ENCODE measurements at places on chromosomes 3 and 15. TPM values are rescaled to one million over a fixed set of nuclear protein-coding genes. Genes with fewer than 3 reads are reported as not detected.

GRCh38 chr15:76916369-76916768 lies 11.2 kb upstream of the SCAPER start:
- H3K36me3 ChIP-seq = no peaks in the 10 kb centered on the region
- no peaks in the 10 kb centered on the region for H3K4me1 ChIP-seq
- no peak overlapping the region for H3K27ac ChIP-seq
- H3K27me3 ChIP-seq = no peaks in the 10 kb centered on the region

DNA sequence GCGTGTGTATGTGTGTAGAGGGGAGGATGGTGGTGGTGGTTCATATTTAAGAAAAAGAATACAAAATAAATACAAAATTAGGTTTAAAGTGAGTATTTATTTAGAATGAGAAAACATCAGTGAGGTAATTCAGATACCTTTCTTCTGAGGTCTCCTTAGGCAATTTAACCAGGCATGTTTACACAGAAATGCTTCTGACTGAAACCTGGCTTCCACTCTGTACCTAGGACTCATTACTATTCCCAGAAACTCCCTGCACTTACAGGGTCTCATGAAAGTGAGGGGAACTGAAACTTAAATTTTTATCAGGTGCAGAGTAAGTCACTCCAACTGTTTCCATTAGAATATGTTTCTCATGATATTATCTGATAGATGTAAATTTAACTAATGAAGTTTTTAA lies 10.3 kb upstream of the DIPK2A start:
- no peaks in the 10 kb centered on the region for H3K4me1 ChIP-seq
- no peak overlapping the region for H3K4me3 ChIP-seq
- H3K36me3 ChIP-seq = no peaks in the 10 kb centered on the region
- H3K27ac ChIP-seq = no peak overlapping the region
- H3K27me3 ChIP-seq = no peaks in the 10 kb centered on the region

DNA sequence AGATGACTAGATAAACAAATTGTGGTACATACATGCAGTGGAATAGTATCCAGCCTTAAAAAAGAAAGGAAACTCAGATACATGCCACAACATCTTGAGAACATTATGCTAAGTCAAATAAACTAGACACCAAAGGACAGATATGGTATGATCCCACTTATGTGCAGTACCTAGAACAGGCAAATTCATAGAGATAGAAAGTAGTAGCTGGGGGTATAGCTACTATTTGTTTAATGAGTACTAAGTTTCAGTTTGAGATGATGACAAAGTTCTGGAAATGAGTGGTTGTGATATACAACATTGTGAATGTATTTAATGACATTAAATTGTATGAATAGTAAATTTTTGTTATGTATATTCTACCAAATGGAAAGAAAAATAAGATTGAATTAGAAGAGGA lies 477.2 kb upstream of the CFAP20DC start:
- no peak overlapping the region for H3K4me3 ChIP-seq
- no peak overlapping the region for H3K27ac ChIP-seq
- H3K4me1 ChIP-seq = no peaks in the 10 kb centered on the region
- no peaks in the 10 kb centered on the region for H3K36me3 ChIP-seq
- DNase-seq = no peak

DNA sequence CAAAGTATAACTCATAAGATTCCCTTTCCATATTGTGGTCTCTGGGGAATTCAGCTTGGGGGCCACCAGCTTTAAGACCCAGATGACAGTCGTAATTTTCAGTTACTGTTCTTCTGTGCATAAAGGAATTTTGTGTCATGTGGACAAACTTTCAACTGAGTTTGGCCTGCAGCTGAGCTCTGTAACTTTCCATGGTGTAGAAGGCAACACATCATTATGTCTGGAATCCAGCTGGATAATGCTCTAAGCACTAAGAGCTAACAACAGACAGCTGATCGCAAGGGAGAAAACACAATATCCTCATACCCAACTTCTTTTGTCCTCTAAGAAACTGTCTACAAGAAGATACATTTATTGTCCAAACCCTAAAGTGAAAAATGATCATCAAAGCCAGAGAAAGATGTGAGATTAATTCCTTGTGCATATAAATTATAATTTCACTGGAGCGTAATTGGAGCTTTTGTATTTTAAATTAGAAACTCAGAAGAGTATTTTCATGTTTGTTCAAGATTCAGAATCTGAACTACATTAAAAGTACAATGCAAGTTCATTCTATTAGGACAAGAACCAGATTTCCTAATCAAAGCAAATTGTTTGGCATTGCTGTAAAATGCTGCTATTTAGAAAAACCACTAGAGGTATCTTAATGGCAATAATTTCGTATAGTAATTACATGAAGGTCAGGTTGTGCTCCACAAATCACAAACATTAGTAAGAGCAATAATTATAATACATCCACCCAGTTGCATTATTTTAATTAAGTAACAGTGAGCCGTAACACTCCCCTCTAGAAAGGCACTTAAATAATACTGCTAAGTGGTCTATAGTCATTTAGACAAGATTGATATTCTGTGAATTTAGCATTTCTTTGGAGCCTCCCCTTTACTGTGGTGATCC lies 218.8 kb downstream of the ATP8B4 start:
- H3K27me3 ChIP-seq = no peaks in the 10 kb centered on the region
- no peak overlapping the region for H3K4me3 ChIP-seq
- DNase-seq = no peak
- no peak overlapping the region for H3K27ac ChIP-seq

GRCh38 chr3:197562398-197563251 lies 6.9 kb upstream of the BDH1 start:
- H3K36me3 ChIP-seq = no peaks in the 10 kb centered on the region
- DNase-seq = no peak
- no peak overlapping the region for H3K4me3 ChIP-seq
- H3K27ac ChIP-seq = no peak overlapping the region
- H3K27me3 ChIP-seq = no peaks in the 10 kb centered on the region

GRCh38 chr3:138012526-138012925 lies 2.6 kb downstream of the CLDN18 start:
- H3K36me3 ChIP-seq = no peaks in the 10 kb centered on the region
- H3K4me1 ChIP-seq = no peaks in the 10 kb centered on the region
- no peak for DNase-seq
- H3K27ac ChIP-seq = no peak overlapping the region
- H3K4me3 ChIP-seq = no peak overlapping the region

- H3K4me1 ChIP-seq = no peaks in the 10 kb centered on the region
- H3K27ac ChIP-seq = no peak overlapping the region
- H3K4me3 ChIP-seq = no peak overlapping the region
Measured at GRCh38 chr3:102449930-102450329, 15.1 kb downstream of the ZPLD1 start.

Gene MAGEL2
- not detected for total RNA-seq

DNA sequence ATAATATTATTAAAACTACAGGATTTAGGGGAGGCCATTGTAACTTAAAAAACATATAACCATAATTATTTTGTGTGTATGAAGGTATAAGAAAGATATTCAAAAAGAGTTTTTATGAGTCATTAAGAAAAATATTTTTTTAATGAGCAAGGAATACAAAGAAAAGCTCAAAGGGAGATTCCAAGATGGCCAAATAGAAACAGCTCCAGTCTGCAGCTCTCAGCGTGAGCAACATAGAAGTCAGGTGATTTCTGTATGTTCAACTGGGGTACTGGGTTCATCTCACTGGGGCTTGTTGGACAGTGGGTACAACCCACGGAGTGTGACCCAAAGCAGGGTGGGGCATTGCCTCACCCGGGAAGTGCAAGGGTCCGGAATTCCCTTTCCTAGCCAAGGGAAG lies 336.1 kb downstream of the TBL1XR1 start:
- DNase-seq = no peak
- H3K4me1 ChIP-seq = no peaks in the 10 kb centered on the region
- H3K27ac ChIP-seq = no peak overlapping the region
- H3K27me3 ChIP-seq = no peaks in the 10 kb centered on the region
- no peak overlapping the region for H3K4me3 ChIP-seq
- H3K36me3 ChIP-seq = no peaks in the 10 kb centered on the region

GRCh38 chr3:59746585-59746984 lies 696.8 kb upstream of the CFAP20DC start:
- no peak overlapping the region for H3K27ac ChIP-seq
- no peaks in the 10 kb centered on the region for H3K4me1 ChIP-seq
- DNase-seq = no peak
- no peaks in the 10 kb centered on the region for H3K36me3 ChIP-seq

GRCh38 chr15:52023169-52023922 lies 4.3 kb downstream of the MAPK6 start:
- H3K4me3 ChIP-seq = no peak overlapping the region
- H3K36me3 ChIP-seq = no peaks in the 10 kb centered on the region
- DNase-seq = no peak
- peak overlapping the region; percentile 20 for H3K27ac ChIP-seq

GRCh38 chr3:29426302-29427226 lies 145.7 kb downstream of the RBMS3 start:
- no peaks in the 10 kb centered on the region for H3K36me3 ChIP-seq
- no peak for DNase-seq
- H3K27ac ChIP-seq = no peak overlapping the region
- no peaks in the 10 kb centered on the region for H3K27me3 ChIP-seq
- no peaks in the 10 kb centered on the region for H3K4me1 ChIP-seq

GRCh38 chr15:101139986-101140696 lies 111.7 kb downstream of the CHSY1 start:
- no peaks in the 10 kb centered on the region for H3K27me3 ChIP-seq
- no peak overlapping the region for H3K4me3 ChIP-seq
- no peak for DNase-seq
- H3K4me1 ChIP-seq = no peaks in the 10 kb centered on the region
- H3K36me3 ChIP-seq = no peaks in the 10 kb centered on the region

GRCh38 chr3:133956353-133956752 lies 60.7 kb upstream of the RAB6B start:
- H3K4me3 ChIP-seq = no peak overlapping the region
- no peaks in the 10 kb centered on the region for H3K36me3 ChIP-seq
- H3K27ac ChIP-seq = no peak overlapping the region
- H3K27me3 ChIP-seq = peaks cover 11% of the 10 kb centered on the region

GRCh38 chr3:78257951-78258530 lies 1218.1 kb downstream of the ROBO2 start:
- no peak overlapping the region for H3K4me3 ChIP-seq
- DNase-seq = no peak
- no peak overlapping the region for H3K27ac ChIP-seq
- H3K36me3 ChIP-seq = no peaks in the 10 kb centered on the region
- no peaks in the 10 kb centered on the region for H3K27me3 ChIP-seq
- no peaks in the 10 kb centered on the region for H3K4me1 ChIP-seq

DNA sequence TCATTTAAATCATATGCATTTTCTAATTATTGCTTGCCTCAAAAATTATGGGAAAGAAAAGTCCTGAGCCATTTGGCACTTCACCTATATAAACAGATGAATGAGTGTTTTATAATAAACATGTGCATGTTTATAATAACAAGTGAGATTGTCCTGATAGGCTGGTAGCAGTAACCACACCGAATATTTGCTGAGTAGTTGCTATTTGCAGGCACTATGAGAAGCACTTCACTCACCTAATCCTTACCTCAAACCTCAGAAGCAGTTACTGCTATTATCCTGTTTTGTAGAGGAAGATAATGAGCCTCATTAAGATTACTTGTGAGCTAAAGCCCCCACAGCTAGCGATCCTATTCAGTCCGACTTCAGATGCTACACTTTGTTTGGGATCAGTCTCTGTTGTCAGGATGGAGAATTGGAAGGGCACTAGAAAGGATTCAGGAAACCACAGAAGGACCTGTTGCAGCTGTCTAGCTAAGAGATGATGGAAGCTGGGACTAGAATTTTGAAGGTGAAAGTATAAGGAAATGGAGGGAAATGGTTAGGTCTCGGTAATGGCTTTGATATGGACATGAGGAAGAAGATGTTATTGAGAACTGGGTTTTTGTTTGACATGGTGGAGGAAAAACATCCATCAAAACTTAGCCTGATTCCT lies 28.4 kb upstream of the MAGI1 start:
- H3K27me3 ChIP-seq = no peaks in the 10 kb centered on the region
- H3K36me3 ChIP-seq = no peaks in the 10 kb centered on the region
- H3K4me3 ChIP-seq = no peak overlapping the region
- no peak overlapping the region for H3K27ac ChIP-seq

DNA sequence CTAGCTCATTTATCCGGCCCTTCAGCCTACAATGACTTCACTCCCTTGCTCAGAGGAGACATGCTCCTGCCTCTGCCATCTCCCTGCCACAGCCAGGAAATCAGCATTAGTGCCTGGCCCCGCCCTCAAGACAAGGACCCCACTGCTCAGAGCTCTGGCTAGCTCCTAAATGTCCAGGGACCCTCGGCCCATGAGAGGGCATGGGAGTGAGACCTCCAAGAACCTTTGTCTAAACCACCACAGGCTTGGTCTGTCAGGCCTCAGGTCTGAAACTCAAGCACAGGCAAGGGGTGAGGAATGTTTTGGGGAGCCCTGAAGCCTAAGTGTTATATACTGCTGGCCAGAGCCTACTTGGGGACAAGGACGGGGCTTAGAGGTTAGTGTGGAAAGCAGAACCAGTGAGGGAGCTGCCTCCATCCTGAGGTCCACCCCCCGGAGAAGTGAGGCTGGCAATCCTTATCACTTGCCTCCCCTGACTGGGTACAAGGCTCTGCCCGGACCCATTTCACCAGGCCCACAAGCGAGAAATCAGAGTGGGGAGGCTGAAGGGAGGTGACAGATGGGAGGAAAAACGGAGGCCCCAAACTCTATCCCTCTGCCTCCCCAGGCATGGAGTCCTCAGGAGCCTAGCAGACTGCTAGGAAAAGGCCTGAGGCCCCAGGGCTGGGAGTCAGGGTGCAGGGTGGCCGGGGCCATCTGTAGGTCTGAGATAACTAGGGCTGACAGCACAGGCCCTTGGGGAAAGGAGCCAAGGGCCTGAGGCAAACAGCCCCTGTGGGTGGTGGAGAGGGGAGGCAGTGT lies 18.8 kb downstream of the SHF start:
- no peaks in the 10 kb centered on the region for H3K27me3 ChIP-seq
- no peak for DNase-seq
- no peaks in the 10 kb centered on the region for H3K36me3 ChIP-seq
- no peak overlapping the region for H3K4me3 ChIP-seq
- H3K27ac ChIP-seq = no peak overlapping the region
- H3K4me1 ChIP-seq = peaks cover 6% of the 10 kb centered on the region

DNA sequence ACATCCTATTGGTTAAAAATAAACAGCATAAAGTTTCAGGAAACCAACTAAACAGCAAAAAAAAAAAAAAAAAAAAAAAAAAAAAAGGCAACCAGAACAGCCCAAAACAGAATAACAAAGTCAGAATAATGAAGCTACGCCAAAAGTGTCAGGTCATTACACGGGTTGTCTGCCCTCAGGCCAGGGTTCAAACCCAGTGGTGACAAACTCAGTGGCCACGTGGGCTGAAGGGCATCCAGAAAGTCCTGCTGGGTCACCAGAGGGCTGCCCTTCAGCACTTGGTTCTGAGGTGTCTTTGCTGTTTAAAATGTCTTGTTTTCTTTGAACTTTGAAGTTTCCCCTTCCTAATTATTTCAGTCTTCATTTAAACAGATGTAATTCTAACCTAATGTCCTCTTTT lies 61.3 kb downstream of the CGNL1 start:
- no peak overlapping the region for H3K27ac ChIP-seq
- no peaks in the 10 kb centered on the region for H3K27me3 ChIP-seq
- H3K36me3 ChIP-seq = no peaks in the 10 kb centered on the region
- no peak for DNase-seq

DNA sequence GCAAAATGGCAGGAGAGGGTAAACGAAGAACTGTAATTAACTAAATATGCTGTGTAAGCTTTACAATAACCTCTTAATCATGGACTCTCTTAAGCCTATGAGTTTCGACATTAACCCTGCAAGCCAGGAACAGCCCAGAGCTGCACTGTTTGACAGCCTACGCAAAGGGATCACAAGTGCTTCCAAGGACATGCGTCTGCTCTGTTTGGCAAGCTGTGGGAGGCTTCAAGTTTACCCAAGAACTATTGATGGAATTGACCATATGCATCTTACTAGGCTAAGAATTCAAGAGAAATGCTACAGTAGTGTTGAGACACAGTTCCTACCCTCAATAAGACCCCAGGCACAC lies 66.0 kb downstream of the PDZRN3 start:
- H3K4me3 ChIP-seq = no peak overlapping the region
- H3K27me3 ChIP-seq = no peaks in the 10 kb centered on the region
- H3K27ac ChIP-seq = no peak overlapping the region
- H3K36me3 ChIP-seq = no peaks in the 10 kb centered on the region
